ENCODE measurements at places on chromosomes 13 and 19.
A peak's percentile ranks its signal among the peaks of the same experiment; 100 is the strongest.

DNA sequence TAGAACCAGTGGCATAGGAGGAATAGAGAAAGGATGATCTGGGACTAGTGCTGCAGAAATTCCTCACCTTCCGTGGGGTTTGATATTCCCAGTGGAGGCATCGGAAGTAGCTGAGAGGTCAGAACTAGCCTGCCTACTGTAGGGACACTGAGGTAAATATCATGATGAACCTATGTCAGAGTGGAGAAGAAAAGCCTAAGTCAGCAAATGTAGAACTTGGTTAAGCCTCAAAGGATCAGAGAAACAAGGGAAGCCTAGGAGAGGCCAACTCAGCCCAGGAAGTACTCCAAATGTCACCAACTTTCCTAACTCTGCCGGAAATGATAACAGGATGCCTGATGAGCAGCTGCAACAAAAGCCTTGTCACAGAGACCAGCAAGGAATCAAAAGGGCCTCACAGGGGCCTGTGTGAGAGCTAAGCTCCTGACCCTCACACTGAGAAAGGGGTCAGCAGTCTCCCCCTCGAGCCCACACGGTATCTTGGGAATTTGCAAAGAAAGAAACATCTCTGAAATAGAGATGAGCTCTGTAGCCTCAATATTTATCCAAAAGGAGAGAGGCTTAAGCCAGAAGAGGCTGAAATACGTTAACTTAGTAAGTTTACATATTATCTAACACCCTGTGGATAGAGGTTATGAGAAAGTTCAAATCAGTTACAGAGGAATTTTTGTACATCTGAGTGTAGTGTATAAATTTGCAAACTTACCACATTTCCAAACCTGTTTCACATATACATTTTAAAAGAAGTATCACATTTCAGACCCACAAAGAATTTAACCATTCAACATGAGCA, 1064.3 kb downstream of the DIAPH3 start:
- DNase-seq: no peak

- no peak for DNase-seq
These were observed 90.7 kb downstream of the GNG7 start for GRCh38 chr19:2611483-2612464.

GRCh38 chr19:45444318-45445041, 20.8 kb upstream of the ERCC1 start:
- DNase-seq: peak; percentile 96

- no peak for DNase-seq
These were observed 34.1 kb upstream of the POU2F2 start for GRCh38 chr19:42166316-42166715.

GRCh38 chr13:27125357-27126282, 46.0 kb downstream of the USP12 start:
- DNase-seq: no peak

DNA sequence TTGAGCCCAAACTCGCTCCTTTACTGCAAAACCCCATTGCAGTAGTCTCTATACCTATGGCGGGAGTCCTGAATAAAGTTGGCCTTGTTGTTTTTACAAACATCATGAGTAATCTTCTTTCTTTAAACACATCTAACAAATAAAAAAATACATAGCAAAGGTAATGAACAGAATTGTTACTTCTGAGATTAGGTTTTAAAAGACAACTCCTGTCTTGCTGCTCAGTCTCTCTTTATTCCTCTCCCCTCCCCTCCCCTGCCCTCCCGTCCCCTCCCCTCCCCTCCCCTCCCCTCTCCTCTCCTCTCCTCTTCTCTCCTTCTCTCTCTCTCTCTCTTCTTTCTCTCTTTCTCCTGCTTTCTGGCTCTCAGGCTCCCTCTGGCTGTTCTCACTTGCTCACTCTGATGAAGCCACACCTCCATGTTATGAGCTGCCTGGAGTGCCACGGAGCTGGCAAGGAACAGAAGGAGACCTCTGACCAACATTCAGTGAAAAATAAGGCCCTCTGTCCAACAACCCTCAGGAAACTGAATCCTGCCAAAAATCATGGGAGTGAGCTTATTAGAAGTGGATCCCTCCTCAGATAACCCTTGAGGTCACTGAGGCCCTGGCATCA, 300.7 kb upstream of the MIR17HG start:
- DNase-seq: no peak

DNA sequence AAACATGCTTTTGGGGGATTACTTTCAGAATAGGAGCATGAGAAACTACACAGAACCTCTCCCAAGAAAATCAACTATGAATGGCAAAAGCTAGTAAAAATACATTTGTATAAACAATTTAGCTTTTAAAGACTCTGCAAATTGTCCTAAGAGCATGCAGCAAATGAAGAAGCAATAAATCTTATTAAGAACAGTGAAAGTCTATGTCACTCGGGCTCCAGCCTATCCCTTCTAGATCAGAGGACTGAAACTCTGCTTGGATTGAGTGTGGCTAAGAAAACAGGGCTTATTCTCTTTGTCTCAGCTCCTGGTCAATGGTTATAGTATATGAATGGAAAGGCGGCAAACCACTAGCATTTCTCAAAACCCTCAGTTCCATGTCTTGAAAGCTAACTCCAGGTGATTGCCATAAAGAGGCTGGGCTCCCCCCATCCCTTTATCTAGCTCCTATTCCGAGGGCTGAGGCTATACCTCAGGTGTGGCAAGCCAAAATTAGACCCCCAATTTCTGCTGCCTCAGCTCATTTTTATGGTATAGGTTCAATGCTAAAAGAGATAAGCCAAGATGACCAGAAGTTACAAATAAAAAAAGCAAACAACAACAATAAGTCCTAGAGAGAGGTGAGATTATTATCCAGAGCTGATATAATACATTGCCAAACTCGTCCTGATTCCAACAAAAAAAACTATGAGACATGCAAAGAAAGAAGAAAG, 953.2 kb downstream of the SLITRK6 start:
- no peak for DNase-seq

DNA sequence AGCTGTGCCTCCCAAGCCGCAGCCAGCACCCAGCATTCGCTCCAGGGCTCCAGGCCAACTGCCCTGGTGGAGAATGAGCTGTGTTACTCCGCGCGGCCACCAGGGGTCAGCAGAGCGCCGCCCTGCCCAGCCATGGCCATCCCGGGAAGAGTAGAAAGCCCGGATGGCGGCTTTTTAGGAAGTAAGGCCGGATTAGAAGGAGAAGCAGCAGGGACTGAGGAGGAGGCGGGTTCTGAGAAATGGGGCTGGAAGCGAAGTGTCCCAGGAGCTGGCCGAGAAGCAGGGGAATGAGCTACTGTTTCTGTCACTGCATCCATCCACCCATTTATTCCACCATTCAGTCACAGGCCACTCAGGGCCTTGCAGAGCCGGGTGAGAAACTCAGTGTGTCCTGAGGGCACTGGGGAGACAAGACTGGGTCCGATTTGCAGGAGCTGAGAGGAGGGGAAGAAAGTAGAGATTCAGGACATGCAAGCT, 6.6 kb upstream of the NPAS1 start:
- DNase-seq: peak; percentile 87

GRCh38 chr13:28394422-28394821, 100.5 kb downstream of the FLT1 start:
- DNase-seq: no peak

GRCh38 chr13:99374169-99374991, 67.2 kb upstream of the GPR183 start:
- DNase-seq: no peak

- no peak for DNase-seq
These were observed 1.2 kb downstream of the RFXAP start for GRCh38 chr13:36820222-36820621.

- no peak for DNase-seq
These were observed 137.6 kb downstream of the STK24 start for GRCh38 chr13:98439126-98439828.

- DNase-seq: no peak
These were observed 535.8 kb downstream of the KCTD12 start for GRCh38 chr13:76350399-76350798.

DNA sequence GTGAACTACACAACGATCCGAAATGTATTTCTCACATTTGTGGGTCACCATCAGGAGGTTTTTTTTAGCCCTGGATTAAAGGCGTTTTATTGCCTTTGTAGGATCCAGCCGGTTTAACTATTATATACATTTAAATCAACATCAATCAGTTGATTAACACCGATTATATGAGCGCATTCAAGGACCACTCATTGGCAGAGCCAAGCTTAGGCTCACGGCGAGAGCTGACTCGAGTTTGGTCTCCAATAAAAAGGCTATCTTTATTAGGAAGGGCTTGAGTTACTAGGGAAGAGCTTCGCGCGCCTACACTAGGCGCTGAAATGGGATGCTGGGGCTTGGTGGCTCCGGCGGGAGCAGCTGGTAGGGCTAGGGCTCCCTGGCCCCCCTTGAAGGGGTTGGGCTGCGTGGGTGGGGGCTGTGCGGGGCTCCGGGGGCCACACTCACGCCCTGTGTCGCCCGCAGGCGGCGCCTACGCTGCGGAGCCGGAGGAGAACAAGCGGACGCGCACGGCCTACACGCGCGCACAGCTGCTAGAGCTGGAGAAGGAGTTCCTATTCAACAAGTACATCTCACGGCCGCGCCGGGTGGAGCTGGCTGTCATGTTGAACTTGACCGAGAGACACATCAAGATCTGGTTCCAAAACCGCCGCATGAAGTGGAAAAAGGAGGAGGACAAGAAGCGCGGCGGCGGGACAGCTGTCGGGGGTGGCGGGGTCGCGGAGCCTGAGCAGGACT, 4.2 kb downstream of the PDX1 start:
- no peak for DNase-seq

GRCh38 chr13:113926951-113927660, 46.8 kb downstream of the C13orf46 start:
- peak; percentile 65 for DNase-seq

DNA sequence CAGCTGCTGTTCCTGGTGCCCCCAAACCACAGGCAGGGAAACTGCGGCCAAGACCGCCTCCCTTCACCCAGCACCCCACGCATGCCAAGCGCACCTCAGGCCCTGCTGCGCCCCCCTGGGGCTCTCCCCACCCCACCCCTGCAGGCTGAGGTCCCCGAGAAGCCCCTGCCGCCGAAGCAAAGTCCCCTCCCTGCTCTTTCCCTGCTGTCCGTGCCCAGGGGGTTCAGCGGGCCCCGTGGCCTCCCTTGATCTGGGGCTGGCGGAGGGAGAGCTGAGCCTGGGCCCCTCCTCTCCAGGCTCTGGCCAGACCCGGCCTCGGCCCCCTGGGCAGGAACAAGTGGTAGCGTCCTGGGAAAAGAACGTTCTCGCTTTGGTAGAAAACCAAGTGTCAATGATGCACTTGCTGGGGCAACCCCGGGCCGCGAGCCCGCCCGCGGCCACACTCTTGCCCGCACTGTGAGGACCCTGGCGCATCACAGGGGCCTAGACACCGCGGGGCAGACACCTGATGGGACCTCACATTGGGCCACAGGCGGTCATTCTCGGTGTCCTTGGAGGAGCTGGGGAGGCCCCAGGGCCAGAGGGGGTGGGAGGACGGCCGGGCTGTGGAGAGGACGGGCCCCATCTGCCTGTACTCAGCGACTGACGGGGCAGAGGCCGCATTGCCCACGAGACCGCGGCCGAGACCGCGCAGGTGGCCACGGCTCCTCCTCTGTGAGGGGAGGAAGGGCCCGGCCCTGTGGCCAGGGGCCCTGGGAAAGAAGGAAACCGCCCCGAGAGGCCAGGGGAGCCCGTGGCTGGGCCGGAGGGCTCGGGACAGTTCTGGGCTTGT, 29.0 kb downstream of the GPX4 start:
- no peak for DNase-seq

DNA sequence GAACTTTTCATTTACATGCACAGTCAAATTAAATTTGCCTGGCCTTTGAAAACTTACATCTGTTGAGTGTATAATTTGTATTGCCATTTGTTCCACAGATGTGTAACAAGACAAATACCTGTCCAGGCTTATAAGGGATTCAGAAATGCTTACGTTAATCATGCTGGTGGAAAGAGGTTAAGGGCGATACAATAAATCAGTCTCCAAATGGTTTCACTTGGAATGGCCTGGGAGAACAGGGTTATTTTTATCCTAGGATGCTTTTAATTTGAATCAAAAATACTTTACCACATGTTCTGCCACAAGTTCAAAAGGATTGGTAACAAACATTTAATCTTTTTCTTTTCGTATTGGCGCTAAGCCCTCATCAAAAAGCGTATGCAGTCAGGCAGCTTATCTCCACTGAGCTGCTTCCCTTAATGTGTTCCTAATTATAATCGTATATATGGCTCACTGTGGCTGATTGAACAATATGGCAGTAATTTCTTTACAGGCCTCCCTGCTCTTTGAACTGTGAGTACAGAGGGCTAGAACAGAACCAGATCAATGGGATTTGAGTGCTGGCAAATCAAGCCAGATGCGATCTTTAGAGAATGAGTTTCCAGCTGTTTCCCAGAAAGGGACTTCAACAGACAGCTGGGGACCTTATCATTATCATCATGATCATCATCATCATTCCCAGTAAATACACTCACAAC, 425.7 kb downstream of the SPRY2 start:
- DNase-seq: no peak

DNA sequence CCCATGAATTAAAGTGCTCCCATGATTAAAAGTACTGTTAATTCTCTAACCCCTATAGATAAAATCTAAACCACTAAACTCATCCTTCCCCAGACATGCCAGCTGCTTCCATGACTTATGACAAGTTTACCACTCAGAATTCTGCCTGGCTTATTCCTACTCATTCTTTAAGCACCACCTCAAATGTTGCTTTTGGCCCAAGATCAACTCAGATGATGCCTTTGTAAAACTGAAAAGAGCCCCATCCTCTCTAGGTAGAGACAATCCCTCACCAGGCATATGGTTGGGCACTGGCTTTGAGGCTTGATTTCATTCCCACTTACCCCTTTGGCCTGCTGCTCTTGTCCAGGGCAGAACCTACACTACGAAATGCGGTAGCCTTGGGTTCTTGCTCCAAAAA, 250.0 kb downstream of the DNAJC15 start:
- no peak for DNase-seq

DNA sequence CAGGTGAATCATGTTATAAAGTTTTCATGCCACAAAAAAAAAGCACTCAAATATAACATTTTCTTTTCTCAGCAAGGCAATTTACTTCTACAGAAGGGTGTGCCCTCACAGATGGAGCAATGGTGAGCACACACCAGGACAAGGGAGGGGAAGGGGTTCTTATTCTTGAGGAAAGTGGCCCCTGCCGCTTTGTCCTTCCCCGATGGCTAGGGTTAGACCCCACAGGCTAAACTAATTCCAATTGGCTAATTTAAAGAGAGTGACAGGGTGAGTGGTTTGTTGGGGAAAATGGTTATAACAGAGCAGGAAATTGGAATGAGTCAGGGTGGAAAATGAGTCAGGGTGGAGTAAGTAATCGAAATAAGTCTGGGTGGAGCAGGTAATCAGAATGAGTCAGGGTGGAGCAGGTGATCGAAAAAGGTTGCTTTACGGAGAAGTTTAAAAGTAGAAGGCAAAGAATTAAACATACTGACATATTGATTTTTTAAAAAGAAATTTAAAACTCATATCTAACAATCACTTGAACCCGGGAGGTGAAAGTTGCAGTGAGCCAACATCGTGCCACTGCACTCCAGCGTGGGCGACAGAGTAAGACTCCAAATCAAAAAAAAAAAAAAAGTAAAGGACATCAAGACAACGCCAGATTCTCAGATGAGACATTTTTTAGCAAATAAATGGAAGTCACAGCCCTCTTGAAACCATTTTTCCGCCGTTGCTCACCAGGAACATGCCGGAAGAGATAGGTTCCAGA, 813 bp downstream of the ZNF562 start:
- no peak for DNase-seq

- no peak for DNase-seq
These were observed 515.3 kb upstream of the SGCG start for GRCh38 chr13:22665506-22665905.

- no peak for DNase-seq
These were observed 10.5 kb downstream of the DOCK6 start for GRCh38 chr19:11251650-11252314.

GRCh38 chr13:59477011-59477410, 686.7 kb downstream of the DIAPH3 start:
- DNase-seq: no peak

- no peak for DNase-seq
These were observed 68.7 kb downstream of the IPO5 start for GRCh38 chr13:98022210-98022609.
